Activated CD4-positive, alpha-beta T cell treated with anti-CD3 and anti-CD28 coated beads for 24 hours (primary cell): ENCODE measurements at places on chromosomes 7 and 10.

- no peak for DNase-seq
Observed at GRCh38 chr7:70435634-70436033, 696.3 kb upstream of the GALNT17 start.

GRCh38 chr7:159099711-159100231, 44.9 kb downstream of the VIPR2 start:
- no peak for DNase-seq

DNA sequence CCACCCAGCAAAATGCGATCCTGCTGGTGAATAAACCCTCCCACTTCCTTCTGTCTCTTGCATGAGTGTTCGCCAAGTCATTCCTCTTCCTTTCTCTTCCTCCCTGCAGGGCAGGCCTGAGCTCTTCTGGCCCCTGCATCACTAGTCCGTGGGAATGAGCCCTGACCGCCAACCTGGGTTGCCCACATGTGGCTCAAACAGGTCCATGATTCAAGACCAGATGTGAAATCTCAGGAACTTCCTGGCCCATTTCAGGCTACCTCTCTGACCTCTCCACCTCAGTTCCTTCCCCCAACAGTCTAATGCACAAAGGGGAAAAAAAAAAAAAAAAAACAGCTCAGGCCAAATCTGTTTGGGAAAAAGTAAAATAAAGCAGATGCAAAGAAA, 5.4 kb upstream of the YWHAG start:
- no peak for DNase-seq

GRCh38 chr7:158820656-158821055, 8.7 kb downstream of the ESYT2 start:
- no peak for DNase-seq

- DNase-seq, result no peak
Observed at GRCh38 chr10:91381257-91381891, 28.8 kb upstream of the HECTD2 start.
